ENCODE measurements at places on chromosomes 5 and 9.

DNA sequence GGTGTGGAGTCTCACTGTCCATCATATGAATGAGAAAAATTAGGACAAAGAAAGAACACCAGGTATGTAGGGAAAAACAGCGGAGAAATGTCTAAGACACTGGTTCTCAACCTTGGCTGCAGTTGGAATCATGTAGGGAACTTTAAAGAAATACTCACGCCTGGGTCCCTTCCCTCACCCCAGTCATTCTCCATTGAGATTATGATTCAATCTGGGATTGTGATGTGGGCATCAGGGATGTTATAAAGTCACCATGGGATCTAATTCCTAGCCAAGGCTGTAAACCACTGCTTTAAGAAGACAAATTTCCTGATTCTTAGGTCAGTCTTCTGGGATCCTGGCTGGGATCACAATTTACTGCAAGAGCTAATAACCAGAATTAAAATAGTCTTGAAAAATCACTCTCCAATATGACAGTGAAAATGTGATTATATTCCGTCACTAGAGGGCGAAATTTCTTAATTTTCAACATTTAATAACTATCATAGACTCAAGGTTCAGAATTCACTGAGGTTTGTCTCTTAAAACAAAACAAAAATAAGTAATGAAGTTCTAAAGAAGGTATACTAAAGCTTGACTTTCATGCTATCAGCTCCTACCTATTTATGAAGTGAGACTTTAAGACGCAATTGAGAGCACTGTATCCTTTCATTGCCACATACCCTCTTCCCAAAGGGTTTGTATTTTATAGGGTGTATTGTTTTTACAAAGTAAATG is 60.5 kb downstream of the GLDC start:
- DNase-seq, result no peak

- no peak for DNase-seq
Observed at GRCh38 chr9:128175102-128175563, 15.1 kb downstream of the BBLN start.

DNA sequence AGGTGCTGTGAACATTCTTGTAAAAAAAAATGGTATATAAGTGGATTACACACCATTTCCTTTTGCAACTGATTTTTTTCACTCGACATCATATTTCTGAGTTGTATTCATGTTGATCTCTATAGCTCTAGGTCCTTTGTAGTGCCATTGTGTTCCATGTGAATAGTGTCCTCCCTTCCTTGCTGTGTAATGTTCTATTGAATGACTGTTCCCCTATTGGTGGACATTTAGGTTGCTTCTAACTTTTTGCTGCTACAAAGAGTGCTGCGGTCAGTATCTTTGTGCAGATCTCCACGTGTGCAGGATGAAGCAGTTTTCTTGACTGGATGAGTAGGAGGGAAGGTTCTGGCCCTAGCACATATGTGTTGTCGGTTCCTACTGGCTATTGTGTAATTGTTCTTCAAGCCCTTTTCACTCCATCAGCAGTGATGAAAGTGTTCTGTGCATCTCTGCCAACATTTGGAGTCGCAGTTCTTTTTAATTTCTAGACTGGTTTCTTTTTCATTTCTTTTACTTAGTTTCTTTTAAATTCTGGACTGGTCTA is 20.2 kb downstream of the DAB2IP start:
- no peak for DNase-seq

DNA sequence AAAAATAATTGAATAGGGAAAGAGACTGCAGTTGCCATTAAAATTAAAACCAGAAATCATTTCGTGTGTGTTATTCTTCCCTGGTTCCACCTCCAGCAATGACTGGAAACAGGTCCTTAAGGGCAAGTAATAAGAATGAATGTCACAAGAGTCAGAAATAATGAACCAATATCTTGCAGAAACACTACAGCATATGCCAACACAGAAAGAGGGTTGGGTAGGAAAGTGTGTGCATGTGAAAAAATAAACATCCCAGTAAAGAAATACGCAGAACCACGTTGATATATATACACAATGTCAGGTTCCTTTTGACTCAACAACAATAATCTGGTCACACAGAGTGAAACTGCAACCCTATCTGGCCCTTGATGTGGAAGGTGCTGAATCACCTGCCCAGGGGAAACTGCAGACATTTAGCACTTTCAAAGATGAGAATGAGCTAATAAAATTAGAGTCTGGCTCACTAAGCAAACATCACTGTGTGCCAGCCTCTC is 15.0 kb downstream of the HMHB1 start:
- no peak for DNase-seq

GRCh38 chr5:167968837-167969236 is 322.6 kb upstream of the WWC1 start:
- no peak for DNase-seq

- DNase-seq, result no peak
Observed at GRCh38 chr5:40775846-40776657, 20.3 kb upstream of the TTC33 start.

GRCh38 chr5:159208514-159209437 is 577 bp downstream of the RNF145 start:
- peak; percentile 15 for DNase-seq

DNA sequence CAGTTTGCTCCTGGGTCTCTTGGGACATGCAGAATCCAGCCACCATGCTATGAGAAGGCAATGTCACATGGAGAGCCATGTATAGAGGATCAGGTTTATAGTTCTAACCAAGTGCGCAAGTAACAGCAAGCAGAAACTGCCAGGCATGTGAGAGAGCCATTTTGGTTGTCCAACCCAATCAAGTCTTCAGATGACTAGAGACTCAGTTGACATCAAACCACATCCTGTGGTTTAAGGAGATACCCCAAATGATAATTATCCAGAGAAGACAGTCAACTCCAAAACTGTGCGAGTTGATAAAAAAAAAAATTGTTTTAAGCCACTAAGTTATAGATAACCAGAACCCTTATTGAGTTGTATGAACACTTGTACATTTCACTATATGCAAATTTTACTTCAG is 40.2 kb downstream of the TMEM232 start:
- no peak for DNase-seq

- no peak for DNase-seq
Observed at GRCh38 chr5:151492729-151493128, 45.3 kb downstream of the SLC36A1 start.

GRCh38 chr5:168877132-168877892 is 298.1 kb upstream of the PANK3 start:
- DNase-seq, result peak; percentile 23

GRCh38 chr5:78760366-78760765 is 111.8 kb upstream of the LHFPL2 start:
- DNase-seq, result no peak

DNA sequence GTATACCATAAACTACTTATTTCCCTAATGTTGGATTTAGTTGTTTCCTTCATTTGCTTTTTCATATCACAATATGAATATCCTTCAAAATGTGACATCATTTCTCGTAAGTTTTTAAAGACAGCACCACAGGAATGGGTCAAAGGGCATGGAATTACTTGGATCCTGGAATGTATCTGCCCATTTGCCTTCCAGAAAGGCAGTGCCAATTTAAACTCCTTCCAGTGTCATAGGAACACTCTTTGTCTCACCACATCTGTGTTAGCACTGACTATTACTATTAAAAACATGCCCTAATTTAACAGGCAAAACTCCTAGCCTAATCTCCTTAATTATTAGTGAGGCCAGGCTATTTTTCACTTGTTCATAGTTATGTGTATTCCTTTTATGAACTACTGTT is 58.0 kb downstream of the SPTLC1 start:
- no peak for DNase-seq

DNA sequence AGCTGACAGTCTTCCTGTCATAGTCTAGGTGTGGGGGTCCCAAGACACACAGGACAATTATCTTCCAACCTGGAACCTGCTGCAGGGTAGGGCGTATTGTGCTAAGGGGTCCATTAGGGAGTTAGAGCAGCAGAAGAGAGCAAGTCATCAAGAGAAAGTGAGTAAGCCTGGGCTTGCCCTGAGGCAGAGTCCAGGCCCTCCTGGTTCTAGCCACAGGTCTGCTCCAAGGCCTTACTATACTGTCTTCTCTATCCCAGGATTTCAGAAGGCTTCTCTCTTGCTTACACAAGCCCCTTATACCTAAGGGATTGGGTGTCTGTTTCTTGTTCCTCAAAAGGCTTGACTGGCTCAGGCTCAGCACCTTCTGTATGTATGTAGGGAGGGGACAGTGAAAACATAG is 7.7 kb downstream of the P4HA2 start:
- no peak for DNase-seq

GRCh38 chr9:96395964-96396363 is 12.5 kb upstream of the SLC35D2 start:
- DNase-seq, result no peak

DNA sequence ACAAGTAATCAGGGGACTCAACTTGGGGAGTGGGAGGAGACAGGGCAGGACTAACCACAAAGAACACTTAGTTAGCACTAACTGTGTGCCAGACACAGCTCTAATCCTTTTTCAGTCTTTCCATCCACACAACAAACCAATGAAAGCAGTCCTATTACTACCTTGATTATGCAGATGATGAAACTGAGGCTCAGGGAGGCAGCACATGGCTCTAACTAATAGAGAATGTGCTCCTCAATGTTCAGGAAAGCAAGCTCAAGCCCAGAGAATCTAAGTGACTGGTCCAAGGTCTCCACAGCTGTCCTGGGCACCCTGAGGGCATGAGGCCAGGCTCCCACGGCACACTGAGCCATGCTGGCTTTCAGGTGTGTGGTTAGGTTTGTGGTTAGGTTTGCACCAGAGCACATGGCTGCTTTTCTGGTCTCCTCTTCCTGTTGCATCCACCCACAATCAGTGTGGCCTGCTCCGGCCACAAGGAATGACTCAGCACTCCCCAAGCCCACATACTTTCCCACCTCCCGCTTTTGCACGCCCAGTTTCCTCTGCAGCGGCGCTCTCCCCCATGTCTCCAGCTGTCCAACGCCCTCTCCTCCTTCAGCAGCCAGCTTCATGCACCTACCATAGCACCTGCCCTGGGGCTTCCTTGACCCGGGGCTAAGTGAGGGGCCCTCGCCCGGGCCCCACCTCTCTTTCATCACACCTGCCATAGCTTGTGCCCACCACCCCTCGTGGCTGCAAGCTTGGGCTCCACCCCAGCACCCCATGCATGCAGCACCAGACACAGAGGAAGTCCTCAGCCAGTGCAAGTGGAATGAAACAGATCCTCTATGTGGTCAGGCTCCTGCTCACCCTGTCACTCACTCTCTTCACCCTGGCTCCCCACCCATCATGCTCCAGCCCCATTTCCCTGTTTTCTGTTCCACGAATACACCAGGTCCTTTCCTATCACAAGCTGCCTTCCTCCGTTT is 133.1 kb downstream of the GABBR2 start:
- DNase-seq, result no peak

GRCh38 chr5:103840600-103840999 is 278.0 kb upstream of the NUDT12 start:
- no peak for DNase-seq

DNA sequence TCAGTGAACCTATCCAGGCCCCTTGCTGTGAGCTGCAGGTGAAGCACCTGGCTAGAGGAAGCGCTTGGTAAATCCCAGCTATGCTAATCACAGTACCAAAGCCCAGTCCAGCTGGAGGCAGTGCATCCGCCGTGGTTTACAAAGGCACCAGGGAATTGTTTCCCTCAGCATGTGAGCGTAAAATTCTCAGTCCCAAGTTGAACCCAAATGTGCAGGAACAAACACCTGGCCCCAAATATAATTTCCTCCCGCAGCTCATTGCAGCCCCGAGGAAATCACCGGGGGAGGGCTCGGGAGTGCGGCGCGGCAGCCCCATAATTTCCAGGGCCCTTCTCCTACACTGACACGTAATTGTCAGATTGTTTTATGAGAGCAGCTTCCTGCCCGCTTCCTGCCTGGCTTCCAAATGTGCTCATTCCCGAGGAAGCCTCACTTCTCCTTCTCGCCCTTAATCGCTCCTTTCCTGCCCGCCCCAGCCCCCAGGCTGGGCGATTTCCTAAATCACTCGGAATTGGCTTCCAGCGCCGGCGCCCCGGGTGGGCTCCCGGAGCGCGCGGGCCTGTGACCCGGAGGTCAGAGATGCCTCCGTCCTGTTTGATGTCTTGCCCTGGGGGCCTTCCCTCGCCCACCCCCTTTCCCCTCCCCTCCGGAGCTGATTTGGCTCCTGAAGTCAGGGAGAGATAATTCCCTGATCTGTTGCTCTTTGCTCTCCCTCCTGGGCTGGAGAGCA is 134.4 kb downstream of the FGF1 start:
- DNase-seq, result no peak

GRCh38 chr5:110925398-110925797 is 146.1 kb upstream of the TSLP start:
- DNase-seq, result no peak

- no peak for DNase-seq
Observed at GRCh38 chr5:103475629-103476240, 86.9 kb downstream of the NUDT12 start.

GRCh38 chr9:116466271-116467235 is 220.6 kb upstream of the TRIM32 start:
- no peak for DNase-seq

All from progenitor cell of endocrine pancreas (in vitro differentiated cells).